SK-MEL-5 (cell line): ENCODE measurements at places on chromosomes 1 and 21. TPM values are rescaled to one million over a fixed set of nuclear protein-coding genes. Genes with fewer than 3 reads are reported as not detected.

DNA sequence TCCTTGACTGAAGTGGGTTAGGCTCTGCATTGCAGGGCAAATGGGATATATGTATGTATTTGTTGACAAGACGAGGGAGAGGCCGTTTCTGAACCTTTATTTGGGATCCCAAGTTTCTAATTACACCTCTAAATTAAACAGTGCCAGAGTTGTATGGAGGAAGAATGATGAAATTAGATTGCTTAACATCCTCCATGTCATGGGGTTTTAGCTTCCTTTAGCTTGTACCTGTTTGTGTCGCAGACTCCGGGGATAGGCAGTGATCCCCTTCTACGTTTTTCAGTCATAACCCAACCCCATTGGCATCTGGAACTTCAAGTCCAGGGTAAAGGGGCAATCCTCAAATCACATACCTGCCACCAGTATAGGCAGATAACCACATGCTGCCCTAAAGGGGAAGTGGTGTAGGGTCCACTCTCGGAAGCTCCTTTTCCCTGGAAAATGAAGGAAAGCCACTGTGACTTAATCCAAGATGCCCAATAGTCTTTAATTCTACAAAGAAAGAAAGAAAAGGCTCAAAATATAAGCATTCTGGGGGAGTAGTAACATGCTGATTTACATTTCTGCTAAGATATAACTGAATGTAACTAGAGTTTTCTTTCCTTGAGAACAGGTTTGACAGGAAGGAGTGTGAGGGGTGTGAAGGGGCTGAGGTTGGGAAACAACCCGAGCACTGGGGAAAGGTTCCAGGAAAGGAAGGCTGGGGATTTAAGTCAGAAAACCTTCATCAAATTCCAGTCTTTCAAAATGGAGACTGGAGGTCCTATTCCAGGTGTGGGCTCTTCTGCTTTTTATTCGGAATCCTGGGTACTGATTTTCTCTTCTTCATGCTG, 77.6 kb downstream of the RGL1 start:
- DNase-seq, result no peak

DNA sequence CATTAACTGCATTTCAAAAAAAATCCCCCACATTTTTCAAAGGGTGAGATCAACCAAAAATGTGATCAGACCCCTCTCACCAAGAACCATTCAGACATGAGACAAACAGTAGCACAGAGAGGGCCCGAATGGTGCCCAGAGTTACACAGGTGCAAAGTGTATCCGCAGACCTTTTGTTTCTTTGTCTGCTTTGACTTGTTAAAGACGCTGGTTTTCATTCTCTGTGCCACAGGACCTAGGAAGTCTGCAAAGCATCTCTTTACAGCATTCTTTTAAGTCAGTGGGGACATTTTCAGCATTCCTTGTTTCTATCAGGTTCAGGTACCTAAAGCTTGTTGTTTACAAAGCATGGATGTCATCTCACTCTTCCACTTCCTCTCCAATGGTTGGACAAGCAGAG, 87.2 kb upstream of the MAP1LC3C start:
- no peak for DNase-seq

- no peak for DNase-seq
Measured at GRCh38 chr1:118254491-118255425, 69.7 kb upstream of the SPAG17 start.

GRCh38 chr1:48939828-48940227, 163.1 kb upstream of the BEND5 start:
- DNase-seq, result no peak

- DNase-seq, result no peak
Measured at GRCh38 chr1:90198616-90199332, 203.9 kb downstream of the ZNF326 start.

- no peak for DNase-seq
Measured at GRCh38 chr1:88058205-88058604, 625.9 kb upstream of the PKN2 start.

- DNase-seq, result no peak
Measured at GRCh38 chr1:111704240-111704639, 35.0 kb downstream of the INKA2 start.

Gene CBS
- total RNA-seq, result 28.4 and 30.3 TPM in 2 replicates

Gene MMP23B
- total RNA-seq, result not detected in 2 replicates

DNA sequence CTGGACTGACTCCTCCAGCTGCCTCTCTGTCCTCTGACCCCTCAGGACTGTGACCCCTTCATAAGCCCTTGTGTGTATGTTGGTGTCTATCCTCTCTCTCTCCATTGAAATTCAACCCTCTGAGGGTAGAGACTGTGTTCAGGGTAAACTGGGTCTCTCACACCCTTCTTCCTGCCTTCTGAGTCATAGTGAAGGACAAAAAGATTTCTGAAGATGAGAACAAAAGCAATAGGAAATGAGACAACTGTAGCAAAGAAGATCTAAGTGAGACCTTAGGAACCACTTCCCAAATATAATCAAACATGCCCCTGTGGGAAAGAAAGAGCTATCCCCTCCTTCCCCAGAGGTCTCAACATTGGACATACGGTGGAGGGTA, 16.9 kb downstream of the NUAK2 start:
- DNase-seq, result no peak

- no peak for DNase-seq
Measured at GRCh38 chr21:43372663-43373361, 54.1 kb downstream of the SIK1 start.

Gene PRAMEF10
- not detected in 2 replicates for total RNA-seq

- DNase-seq, result no peak
Measured at GRCh38 chr1:14677292-14677971, 78.9 kb downstream of the KAZN start.

DNA sequence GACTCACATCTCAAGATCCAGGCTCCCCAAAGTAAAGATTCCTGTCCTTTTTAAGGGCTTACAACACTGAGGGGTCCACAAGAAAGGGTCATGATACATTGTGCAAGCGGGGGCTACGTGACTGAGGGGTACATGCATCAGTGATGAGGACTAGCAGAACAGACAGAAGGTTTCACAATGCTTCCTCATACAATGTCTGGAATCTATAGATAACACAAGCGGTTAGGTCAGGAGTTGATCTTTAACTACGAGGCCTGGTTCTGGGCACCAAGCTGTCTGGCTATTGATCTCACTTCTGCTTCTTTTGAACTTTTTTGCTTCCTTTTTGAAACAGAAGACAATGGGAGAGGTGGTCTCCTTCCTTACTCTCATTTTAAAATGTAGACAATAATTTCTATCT, 718.6 kb downstream of the AMY1C start:
- DNase-seq, result no peak
